ENCODE measurements at places on chromosomes 2 and 18.

GRCh38 chr2:169994752-169995151 lies 167.5 kb downstream of the UBR3 start:
- DNase-seq = no peak

DNA sequence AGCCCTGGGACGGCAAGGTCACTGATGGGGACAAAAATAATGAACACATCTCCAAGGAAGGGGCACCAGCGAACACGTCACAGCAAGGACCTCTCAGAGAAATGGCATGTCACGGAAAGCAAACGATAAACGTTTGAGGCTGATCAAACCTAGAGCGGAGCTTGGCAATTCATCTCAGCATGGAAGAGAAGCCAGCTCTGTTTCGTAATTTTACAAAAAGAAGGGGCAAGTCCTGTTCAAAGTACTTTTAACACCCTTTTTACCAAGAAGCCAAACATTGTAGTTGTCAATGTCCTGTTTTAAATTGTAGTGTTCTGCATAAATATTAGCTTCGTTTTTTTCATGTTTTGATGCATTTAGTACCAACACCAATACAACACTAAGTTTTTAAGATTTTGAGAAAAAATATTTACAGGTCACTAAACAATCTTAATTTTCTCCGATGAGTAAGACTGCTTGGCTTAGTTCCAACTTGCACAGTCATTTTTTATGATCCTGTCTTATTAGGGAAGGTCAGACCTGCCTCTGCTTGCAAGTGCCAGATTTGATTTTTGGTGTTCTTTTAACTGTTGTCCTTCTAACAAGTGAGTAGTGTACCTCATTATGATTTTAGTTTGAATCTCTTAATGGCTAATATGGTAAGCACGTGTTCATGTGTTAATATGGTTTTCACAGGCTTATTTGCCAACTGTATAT lies 818.5 kb upstream of the SALL3 start:
- DNase-seq = no peak

- DNase-seq = no peak
These were observed 191.0 kb downstream of the HNMT start for GRCh38 chr2:138155304-138155703.

DNA sequence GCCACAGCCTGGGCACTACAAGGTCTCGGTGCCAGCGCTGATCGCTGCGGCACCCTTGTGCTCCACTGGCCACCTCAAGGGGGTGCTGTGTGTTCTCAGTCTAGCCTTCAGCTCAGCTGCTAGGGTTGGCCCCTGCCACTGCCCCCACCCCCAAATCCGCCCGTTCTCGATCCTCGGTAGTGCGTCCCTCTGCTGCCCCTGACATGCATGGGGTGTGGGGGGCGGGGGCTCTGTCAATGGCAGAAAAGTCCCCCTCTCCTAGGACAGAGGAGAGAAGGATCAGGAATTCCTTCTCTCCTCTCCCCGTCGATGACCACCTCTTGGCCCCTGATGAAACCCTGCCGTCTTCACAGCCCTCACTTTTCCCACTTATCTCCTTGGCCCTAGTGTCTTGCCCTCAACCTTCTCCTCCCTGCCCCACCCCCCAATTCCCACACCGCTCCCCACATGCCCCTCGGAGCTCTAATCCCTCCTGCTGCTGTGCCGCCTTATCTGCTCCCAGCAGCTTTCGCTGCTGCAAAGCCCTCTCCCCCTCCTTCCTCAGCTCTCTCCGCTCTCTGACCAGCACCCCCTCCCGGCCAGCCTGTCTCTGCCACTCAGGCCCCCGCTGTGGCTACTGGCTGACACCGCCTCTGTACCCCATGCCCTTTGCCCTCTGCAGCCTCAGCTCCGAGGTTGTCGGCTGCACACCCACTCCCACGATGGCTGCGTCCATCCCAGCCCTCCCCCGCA lies 4.3 kb upstream of the ASIC4 start:
- peak; percentile 56 for DNase-seq

DNA sequence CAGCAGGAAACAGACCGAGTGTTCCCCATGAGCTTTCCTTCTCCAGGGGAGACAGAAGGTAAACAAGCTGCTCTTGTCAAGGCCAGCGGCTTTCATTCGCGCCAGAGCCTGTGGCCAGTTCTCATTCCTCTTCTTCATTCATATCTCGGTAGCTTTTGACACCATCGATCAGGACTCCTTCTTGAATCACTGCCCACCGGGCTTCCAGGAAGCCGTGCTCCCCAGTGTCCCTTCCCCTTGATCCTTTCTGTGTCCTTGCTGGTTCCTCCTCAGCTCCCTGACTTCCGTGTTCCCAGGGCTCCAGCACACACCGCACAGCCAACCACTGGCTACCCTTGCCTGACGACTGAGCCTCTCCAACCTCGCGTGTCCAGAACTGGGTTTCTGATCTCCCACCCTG lies 14.1 kb downstream of the SLC66A3 start:
- no peak for DNase-seq

- DNase-seq = no peak
These were observed 650 bp upstream of the AFG3L2 start for GRCh38 chr18:12377556-12378197.

DNA sequence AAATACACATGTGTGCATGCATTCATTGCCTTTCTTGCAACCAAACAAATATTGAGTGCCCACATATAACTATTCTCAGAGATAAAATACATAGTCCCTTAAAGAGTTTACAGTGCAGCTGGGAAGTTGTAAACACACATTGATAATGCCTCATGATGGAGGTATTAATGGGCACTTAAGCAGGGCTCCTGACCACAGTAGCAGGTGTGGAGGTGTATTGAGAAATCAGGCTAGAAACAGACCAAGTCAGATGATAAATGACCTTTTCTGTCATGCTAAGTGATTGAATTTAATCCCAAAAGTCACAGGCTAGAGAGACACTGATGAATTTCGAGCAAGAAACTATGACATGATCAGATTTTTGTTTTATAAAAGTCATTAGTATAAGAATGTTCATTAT lies 157.7 kb downstream of the ZNF385B start:
- DNase-seq = no peak

DNA sequence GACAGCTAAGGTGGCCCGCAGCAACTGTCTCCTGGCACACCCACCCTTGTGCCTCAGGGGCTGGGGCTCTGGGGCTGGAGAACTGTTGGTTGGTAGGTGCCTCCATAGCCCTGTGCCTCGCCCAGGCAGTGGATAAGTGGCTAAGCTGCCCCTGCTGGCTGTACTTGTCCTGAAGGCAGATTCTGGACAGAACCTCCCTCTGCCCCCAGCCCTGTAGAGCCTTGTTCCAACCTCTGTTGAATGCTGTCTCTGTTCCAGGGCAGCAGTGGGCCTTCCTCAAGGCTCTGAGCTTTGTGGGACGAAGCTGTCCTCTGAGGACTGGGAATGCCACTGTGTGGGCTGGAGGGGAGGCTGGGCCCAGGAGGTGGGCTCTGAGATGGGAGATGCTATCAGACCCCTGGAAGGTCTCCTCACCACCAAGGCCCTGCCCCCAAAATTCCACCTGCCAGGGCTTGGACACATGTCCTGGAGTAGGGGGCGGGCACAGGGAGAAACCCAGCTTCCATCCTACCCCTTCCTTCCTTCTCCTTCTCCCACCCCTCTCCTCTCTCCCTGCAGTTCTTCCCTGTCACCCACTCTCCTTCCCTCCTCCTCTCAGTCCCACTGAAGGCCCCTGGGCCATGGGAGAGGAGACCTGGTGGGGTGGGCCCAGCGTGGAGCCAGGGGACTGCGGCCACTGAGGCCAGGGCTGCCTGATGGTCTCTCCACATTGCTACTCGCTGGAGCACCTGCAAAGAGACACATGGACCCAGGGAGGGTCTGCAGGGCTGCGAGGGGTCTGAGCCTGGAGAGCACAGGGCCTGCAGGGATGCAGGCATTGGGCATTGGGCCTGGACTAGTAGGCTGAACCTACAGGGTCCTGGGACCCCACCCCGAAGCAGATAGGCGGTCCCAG lies 1.7 kb upstream of the PDCD1 start:
- DNase-seq = no peak

DNA sequence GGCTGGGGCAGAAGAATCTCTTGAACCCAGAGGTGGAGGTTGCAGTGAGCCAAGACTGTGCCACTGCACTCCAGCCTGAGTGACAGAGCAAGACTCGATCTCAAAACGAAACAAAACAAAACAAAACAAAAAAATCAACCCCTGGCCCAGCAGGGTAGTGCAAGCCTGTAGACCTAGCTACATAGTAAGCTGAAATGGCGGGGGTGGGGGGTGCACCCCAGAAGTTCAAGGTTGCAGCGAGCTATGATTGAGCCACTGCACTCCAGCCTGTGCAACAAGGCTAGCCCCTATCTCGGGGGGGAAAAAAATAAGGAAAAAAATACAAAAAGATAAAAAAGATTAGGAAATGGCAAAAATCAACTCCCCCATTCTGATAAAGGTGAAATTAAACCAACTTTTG lies 6.4 kb downstream of the ATL2 start:
- DNase-seq = no peak

DNA sequence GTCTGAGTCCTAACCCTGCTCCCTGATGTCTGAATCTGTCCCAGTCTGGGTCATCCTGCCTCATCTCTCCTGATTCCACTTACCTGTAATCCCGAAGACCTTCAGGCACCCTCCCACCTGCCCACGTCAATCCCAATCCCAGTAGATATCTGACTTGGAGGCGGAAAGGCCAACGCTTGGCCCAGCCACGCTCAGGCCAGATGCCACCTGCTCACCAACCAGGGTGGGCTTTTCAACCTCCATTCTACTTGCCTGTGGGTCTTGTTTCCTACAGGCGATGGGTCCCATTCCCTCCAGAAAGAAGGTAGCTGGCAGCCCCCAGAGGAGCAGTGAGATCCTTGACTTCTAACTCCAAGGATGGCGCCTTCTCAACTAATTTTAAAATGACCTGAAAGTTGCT lies 59.7 kb downstream of the INPP5D start:
- no peak for DNase-seq

DNA sequence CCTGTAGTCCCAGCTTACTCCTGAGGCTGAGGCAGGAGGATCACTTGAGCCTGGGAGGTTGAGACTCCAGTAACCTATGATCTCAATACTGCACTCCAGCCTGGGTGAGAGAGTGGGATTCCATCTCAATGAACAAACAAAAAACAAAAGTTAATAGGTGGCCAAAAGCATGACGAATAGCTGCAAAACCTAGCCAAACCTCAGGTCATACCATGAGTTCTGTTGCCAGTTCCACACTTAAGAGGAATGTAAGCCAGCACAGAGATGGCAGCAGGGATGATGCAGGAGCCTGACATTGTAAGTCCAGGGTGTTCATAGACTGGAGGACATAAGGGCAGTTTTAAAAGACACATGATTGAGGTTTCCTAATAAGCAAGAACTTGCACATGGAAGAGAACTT lies 55.3 kb upstream of the RMDN2 start:
- no peak for DNase-seq

GRCh38 chr2:104841744-104842143 lies 12.2 kb upstream of the POU3F3 start:
- DNase-seq = no peak

DNA sequence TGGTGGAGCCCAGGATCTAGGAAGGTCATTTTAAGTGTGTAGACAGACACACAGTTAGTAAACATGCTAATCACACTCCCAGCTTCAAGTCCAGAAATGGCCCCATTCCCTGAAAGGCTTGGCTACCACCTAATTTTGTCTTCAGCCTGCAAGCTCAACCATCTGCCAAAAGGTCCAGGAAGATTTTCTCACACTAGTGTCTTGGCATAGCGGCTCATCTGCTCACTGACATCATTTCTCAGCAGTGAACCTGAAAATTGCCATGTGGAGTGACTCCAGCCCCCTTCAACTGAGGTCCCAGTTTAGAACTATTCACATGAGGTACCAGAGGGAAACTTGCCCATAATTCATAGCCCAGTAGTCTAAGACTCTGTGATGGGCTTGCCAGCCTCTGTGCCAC lies 748.9 kb downstream of the LRP1B start:
- no peak for DNase-seq

DNA sequence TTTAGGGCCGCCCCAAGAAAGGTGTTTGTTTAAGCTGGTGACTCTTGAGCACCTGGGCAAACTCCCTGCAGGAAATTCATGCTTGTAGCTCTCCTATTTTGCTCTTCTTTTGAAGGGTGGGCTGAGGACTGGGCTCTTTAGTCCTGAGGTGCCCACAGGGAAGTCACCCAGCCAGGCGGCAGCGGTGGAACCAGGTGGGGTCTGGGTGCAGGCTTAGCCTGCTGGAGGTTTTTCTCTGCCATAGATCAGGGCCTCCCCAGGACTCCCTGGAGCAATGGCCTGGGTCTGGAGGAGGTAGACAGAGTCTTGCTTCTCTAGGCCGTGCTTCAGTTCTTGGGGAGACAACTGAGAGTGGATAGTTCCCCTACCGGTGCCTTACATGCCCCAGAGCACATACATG lies 99.9 kb downstream of the CLIP4 start:
- DNase-seq = no peak

Measured in NCI-H460 (cell line).